ENCODE measurements at places on chromosomes 11 and 22.
A peak's percentile ranks its signal among the peaks of the same experiment; 100 is the strongest.

- H3K27ac ChIP-seq, result no peak overlapping the region
- H3K4me1 ChIP-seq, result no peaks in the 10 kb centered on the region
- no peaks in the 10 kb centered on the region for H3K27me3 ChIP-seq
- no peaks in the 10 kb centered on the region for H3K36me3 ChIP-seq
- no peak overlapping the region for H3K4me3 ChIP-seq
Observed at GRCh38 chr11:29368126-29368525, 648.7 kb downstream of the KCNA4 start.

GRCh38 chr11:93100211-93100610 lies 97.6 kb downstream of the SLC36A4 start:
- no peaks in the 10 kb centered on the region for H3K36me3 ChIP-seq
- DNase-seq, result no peak
- H3K4me1 ChIP-seq, result no peaks in the 10 kb centered on the region
- H3K27ac ChIP-seq, result no peak overlapping the region

DNA sequence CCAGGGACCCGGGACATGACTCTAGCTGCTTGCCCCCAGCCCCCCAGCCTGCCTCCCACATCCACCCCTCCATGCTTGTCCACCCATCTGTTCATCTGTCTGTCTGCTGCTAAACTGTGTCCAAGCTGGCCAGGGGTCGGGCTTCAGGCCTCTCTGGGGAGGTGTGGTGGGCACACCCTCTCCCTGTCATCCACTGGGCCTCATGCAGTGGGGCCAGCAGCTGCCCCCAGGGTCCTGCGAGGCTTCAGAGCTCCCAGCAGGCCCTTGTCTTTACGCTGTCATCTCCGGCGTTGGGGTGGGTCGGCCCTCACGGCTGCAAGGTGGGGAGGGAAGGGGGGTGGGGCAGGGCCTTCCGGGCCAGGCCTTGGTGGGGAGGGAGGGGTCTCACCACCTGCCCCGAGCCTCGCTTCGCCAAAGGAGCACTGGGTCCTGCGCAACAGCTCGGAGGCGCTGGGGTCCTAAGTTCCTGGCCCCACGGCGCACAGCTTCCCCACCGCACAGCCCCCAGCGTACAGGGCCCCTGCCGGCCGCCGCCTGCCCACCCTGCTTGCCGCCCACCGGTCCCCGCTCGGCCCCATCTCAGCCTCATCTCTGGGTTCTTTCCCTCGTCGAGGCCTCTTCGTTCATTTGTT lies 26.7 kb downstream of the MOB2 start:
- H3K27ac ChIP-seq, result peak overlapping the region; percentile 33
- DNase-seq, result no peak
- H3K36me3 ChIP-seq, result peaks cover 99% of the 10 kb centered on the region

DNA sequence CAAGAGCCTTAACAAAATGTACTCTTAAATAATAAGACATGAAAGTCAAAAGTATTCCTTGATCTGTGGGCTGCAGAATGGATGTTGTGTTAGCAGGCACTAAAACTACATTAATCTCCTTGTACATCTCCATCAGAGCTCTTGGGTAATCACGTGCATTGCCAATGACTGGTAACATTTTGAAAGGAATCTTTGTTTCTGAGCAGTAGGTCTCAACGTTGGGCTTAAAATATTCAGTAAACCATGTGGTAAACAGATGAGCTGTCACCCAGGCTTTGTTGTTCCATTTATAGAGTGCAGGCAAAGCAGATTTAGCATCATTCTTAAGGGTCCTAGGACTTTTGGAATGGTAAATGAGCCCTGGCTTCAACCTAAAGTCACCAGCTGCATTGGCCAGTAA lies 152.9 kb downstream of the PKNOX2 start:
- H3K27me3 ChIP-seq, result no peaks in the 10 kb centered on the region
- H3K4me3 ChIP-seq, result no peak overlapping the region
- H3K36me3 ChIP-seq, result peaks cover 3% of the 10 kb centered on the region
- H3K4me1 ChIP-seq, result peaks cover 35% of the 10 kb centered on the region
- H3K27ac ChIP-seq, result no peak overlapping the region
- DNase-seq, result no peak

- H3K4me1 ChIP-seq, result peaks cover 3% of the 10 kb centered on the region
- no peak for DNase-seq
- H3K27ac ChIP-seq, result no peak overlapping the region
- H3K4me3 ChIP-seq, result no peak overlapping the region
Observed at GRCh38 chr11:10377183-10377582, 72.3 kb downstream of the ADM start.

DNA sequence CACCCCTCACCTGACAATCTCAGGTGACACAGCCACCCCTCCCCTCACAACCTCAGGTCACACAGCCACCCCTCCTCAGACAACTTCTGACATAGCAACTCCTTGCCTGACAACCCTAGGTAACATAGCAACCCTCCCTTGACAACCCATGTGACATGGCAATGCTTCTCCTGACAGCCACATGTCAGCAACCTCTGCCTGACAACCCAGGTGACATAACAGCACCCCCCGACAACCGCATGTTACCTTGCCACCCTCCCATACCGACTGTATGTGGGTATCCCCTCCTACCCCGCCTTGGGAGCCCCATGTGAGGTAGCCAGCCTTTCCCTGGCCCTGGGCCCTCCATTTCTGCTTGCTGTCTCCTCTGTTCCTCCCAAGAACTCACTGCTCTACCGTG lies 77.7 kb upstream of the B3GAT1 start:
- no peak for DNase-seq
- no peak overlapping the region for H3K4me3 ChIP-seq
- H3K4me1 ChIP-seq, result no peaks in the 10 kb centered on the region

DNA sequence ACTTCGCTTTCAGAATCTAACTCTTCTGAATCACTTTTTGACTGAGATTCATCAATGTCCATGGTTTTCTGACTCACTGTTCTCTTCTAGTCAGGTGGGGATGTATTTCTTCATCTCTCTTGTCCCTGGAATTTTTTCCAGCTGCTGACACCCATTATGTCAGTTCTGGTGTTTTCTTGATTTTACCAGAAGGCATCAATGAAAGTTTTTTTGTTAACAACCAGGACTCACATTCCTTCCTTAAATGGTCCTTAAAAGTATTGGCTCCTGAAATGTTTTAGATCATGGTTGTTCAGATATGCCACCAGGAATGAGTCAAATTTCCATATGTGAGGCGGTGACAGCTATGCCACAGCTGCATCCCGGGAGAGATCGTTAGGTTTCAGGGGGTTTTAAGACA lies 12.9 kb downstream of the MICAL2 start:
- H3K4me3 ChIP-seq, result no peak overlapping the region
- no peak overlapping the region for H3K27ac ChIP-seq
- H3K27me3 ChIP-seq, result peaks cover 8% of the 10 kb centered on the region

GRCh38 chr11:58647141-58647699 lies 24.8 kb downstream of the CNTF start:
- H3K4me1 ChIP-seq, result no peaks in the 10 kb centered on the region
- no peak for DNase-seq
- no peak overlapping the region for H3K27ac ChIP-seq
- no peak overlapping the region for H3K4me3 ChIP-seq
- no peaks in the 10 kb centered on the region for H3K27me3 ChIP-seq

DNA sequence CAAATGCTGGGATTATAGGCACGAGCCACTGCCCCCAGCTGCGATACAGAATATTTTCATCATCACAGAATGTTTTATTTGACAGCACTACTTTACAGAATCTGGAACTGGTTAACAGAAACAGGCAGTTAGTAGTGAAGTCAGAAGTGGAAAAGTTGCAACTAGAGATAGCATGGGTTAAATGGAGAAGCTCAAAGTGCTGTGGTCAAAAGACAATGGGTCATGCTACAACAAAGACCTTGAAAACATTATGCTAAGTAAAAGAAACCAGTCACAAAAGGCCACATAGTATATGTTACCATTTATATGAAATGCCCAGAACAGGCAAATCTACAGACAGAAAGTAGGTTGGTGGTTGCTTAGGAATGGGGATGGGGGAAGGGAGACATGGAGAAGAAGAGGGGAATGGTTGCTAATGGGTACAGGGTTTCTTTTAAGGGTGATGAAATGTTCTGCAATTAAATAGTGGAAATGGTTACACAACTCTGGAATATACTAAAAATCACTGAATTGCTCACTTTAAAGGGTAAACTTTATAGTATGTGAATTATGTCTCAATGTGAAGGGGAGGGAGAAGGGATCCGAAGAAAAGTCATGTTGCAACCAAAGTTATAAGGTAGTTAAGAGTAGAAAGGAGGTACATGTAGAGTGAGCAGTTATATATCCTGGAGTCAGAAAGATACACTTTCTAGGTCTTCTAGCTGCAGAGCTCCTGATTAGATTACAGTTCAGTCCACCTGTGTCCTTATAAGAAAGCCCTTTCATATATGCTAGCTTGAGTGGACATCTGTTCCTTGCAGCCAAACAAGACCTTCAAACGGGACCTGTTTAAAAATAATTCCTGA lies 46.3 kb upstream of the RAPSN start:
- H3K4me3 ChIP-seq, result no peak overlapping the region
- no peaks in the 10 kb centered on the region for H3K27me3 ChIP-seq
- peaks cover 4% of the 10 kb centered on the region for H3K36me3 ChIP-seq
- no peaks in the 10 kb centered on the region for H3K4me1 ChIP-seq
- no peak overlapping the region for H3K27ac ChIP-seq
- no peak for DNase-seq

DNA sequence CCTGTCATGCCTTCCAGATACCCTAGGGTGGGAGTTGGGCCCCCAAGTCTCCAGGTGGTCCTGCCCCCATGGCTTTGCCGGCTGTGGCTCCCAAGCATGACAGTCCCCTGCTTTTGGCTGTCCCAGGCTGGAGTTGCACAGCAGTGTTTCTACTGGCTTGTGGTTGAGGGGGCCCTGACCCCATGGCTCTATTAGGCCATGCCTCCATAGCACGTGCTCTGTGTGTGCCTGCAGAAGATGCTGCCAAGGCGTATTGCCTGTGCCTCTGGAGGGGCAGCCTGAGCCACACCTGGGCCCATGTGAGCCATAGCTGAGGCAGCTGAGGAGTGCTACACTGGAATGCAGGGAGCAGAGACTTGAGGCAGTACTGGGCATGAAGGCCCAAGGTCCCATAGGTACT lies 25.4 kb upstream of the CD81 start:
- H3K4me1 ChIP-seq, result no peaks in the 10 kb centered on the region
- no peak overlapping the region for H3K27ac ChIP-seq
- no peaks in the 10 kb centered on the region for H3K27me3 ChIP-seq
- H3K4me3 ChIP-seq, result no peak overlapping the region
- no peaks in the 10 kb centered on the region for H3K36me3 ChIP-seq
- DNase-seq, result no peak

DNA sequence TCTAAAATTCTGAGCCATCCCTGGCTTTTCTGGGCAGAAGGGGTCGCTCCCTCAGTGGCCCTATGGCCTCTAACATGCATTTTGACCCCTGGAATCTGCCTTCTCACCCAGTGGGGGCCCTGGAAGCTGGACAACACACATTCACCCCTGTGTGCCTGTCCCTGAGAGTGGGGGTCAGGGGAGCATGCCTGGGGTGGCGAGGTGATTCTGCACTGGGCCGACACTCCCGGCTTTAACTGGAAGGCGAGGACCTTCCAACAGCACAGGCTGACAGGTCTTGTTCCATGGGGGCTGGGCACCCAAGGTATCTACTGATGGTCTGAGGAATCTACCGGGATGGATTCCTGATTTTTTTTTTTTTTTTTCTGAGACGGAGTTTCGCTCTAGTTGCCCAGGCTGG lies 10.7 kb downstream of the PPM1F start:
- no peak overlapping the region for H3K4me3 ChIP-seq
- peaks cover 85% of the 10 kb centered on the region for H3K4me1 ChIP-seq
- H3K36me3 ChIP-seq, result peaks cover 86% of the 10 kb centered on the region
- DNase-seq, result no peak
- no peak overlapping the region for H3K27ac ChIP-seq

GRCh38 chr11:3073029-3073435 lies 15.8 kb upstream of the CARS1 start:
- no peaks in the 10 kb centered on the region for H3K4me1 ChIP-seq
- no peak overlapping the region for H3K27ac ChIP-seq
- no peaks in the 10 kb centered on the region for H3K27me3 ChIP-seq
- no peak overlapping the region for H3K4me3 ChIP-seq
- H3K36me3 ChIP-seq, result no peaks in the 10 kb centered on the region

DNA sequence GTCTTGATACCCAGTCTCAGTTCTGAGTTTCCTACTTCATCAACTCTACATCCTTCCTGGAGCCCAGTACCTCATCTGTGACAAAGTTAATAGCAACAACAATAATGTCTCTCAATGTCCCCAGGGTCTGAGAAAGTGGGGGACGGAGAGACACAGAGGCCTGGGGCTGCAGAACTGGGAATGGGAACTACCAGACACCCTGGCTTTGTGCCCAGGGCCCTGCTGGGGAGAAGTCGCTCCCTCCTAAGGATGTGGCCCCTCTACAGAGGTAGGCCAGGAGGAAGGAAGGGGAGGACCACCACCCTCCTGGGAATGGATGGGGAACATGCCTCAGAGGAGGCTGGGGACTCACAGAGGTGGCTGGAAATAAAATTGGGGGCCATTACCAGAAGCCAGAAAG lies 5.5 kb downstream of the PRG3 start:
- H3K36me3 ChIP-seq, result no peaks in the 10 kb centered on the region
- H3K27ac ChIP-seq, result no peak overlapping the region
- no peak for DNase-seq
- H3K4me3 ChIP-seq, result no peak overlapping the region
- H3K4me1 ChIP-seq, result peaks cover 4% of the 10 kb centered on the region

- H3K27ac ChIP-seq, result no peak overlapping the region
- DNase-seq, result no peak
- no peaks in the 10 kb centered on the region for H3K36me3 ChIP-seq
- peaks cover 8% of the 10 kb centered on the region for H3K4me1 ChIP-seq
- no peak overlapping the region for H3K4me3 ChIP-seq
Observed at GRCh38 chr11:14544611-14545010, 24.4 kb upstream of the PSMA1 start.

DNA sequence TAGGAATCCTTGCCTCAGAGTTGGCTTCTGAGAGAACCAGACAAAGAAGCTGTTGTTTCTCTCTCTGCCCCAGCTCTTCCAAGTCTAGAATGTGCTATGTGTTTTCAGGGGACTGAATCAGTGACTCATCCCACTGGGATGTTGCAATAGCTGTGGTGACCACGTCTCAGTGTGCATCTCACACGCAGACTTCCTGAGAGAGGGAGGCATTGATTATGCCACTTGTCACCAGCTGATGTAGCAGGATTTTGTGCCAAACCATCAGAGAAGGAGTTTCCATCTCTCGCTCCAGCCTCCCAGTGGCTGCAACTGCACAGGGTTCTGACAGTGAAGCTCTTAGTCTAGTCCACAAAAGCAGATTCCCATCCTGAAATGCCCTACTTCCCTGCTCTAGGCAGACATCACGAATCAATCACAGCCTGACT lies 455.8 kb downstream of the MIAT start:
- H3K4me1 ChIP-seq, result peaks cover 34% of the 10 kb centered on the region
- no peaks in the 10 kb centered on the region for H3K36me3 ChIP-seq
- DNase-seq, result no peak
- no peak overlapping the region for H3K4me3 ChIP-seq
- H3K27ac ChIP-seq, result peak overlapping the region; percentile 62

GRCh38 chr11:1876361-1877063 lies 15.2 kb downstream of the PRR33 start:
- peak overlapping the region; percentile 72 for H3K27ac ChIP-seq
- peaks cover 33% of the 10 kb centered on the region for H3K4me1 ChIP-seq
- peak; percentile 43 for DNase-seq
